Stimulated activated CD8-positive, alpha-beta memory T cell treated with anti-CD3 and anti-CD28 coated beads, Interleukin-4, amount 100 ng/mL, for 48 hours (primary cell): ENCODE measurements at places on chromosomes 1 and 21.

- DNase-seq: no peak
Observed at GRCh38 chr1:34831721-34832246, 27.8 kb downstream of the SMIM12 start.

DNA sequence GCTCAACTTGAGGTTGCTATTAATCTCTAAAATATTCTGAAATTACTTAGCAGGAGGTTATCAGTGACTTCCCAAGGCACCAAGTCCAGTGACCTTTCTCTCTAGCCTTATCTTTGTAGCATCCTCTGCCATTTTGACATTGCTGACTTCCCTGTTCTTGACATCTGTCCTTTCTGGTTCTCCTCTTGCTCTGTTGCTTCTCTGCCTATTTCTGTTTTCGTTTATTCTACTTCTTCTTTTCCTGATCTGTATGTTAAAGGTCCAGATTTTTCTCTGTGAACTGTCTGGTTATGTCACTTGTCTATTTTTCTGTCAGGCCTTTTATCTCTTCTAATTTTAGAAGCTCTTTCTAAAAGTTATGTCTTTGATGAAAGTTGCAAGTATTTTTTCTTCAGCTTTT is 178.8 kb downstream of the VPS13D start:
- DNase-seq: no peak

- DNase-seq: no peak
Observed at GRCh38 chr21:14530592-14530991, 15.5 kb downstream of the SAMSN1 start.

GRCh38 chr1:22143065-22144033 is at the start of gene WNT4:
Gene WNT4, minus strand, starts transcription at chr1:22143097. Its CDS starts 175 bp downstream, at chr1:22142922.
- DNase-seq: no peak

- DNase-seq: no peak
Observed at GRCh38 chr1:48999321-48999720, 222.6 kb upstream of the BEND5 start.

DNA sequence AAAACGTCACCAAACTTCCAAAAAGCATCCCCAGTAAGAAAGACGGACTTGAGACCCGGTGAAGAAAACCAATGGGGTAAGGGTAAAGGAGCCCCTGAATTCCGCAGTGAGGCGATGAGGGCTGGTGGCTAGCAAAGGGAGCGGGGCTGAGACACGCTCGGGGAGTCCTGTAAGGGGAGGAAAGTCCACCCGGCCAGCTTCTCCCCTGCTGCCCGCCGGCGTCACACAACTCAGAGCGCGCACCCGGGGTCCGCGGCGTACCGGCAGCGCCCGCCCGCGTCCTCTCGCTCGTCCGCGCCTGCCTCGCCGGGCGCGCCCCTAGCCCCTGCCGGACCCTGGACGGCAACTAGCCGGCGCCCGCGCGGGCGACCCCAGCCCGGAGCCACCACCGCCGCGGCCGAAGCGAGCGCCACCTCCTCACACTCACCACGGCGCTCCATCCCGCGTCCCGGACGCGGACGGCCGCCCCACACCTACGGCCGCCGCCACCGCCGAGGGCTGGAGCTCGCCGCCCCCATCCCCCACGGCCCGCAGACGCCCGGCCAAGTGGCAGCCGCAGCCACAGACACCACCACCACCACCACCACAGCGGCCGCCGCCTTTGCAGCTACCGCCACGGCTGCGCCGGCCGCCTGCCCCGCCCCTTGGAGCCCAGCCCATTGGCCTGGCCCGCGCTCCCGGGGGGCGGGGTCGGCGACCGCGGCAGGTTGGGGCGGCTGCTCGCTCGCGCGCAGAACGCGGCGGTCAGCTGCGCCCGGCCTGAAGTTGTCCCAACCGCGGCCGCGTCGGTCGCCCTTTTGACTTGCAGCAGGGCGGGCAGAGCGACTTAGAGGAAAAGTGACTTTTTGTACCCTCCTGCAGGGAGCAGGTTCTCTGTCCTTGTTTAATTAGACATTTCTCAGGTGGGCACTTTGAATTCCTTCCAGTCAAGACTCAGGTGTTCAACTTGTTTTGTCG is 10.0 kb upstream of the ARHGAP29 start:
- DNase-seq: peak; percentile 64

- no peak for DNase-seq
Observed at GRCh38 chr21:44872649-44873355, 688 bp downstream of the PTTG1IP start.

GRCh38 chr1:10957133-10957532 is 55.3 kb upstream of the TARDBP start:
- no peak for DNase-seq

- no peak for DNase-seq
Observed at GRCh38 chr1:209105701-209106100, 477.8 kb upstream of the CAMK1G start.

- no peak for DNase-seq
Observed at GRCh38 chr21:41615613-41616012, 107.7 kb upstream of the TMPRSS2 start.

GRCh38 chr1:30526652-30527345 is 196.6 kb downstream of the MATN1 start:
- DNase-seq: no peak

GRCh38 chr1:8712413-8713231 is 104.8 kb downstream of the RERE start:
- DNase-seq: no peak

GRCh38 chr21:45253180-45253579 is 34.5 kb downstream of the POFUT2 start:
- DNase-seq: no peak

- no peak for DNase-seq
Observed at GRCh38 chr1:59487335-59488031, 190.6 kb downstream of the FGGY start.

DNA sequence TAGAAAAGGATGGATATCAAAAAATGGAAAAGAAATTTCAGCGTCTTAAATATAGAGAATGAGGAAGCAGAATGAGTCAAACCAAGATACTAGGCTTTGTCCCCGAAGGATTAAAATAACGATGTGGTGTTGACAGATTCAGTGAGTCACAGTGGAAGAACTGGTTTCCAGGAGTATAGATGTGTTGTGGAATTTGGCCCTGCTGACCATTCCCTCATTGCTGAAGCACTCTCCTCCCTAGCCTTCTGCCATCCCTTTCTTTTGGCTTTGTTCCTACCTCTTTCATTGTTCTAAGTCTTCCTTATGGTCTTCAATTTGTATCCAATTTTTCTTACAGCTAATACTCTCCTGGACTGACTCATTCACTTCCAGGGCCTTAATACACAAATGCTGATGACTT is 23.1 kb upstream of the USP25 start:
- DNase-seq: no peak
